ENCODE measurements at places on chromosomes 16 and 17.

GRCh38 chr17:4950075-4950745 lies 709 bp upstream of the ENO3 start:
- DNase-seq: no peak

DNA sequence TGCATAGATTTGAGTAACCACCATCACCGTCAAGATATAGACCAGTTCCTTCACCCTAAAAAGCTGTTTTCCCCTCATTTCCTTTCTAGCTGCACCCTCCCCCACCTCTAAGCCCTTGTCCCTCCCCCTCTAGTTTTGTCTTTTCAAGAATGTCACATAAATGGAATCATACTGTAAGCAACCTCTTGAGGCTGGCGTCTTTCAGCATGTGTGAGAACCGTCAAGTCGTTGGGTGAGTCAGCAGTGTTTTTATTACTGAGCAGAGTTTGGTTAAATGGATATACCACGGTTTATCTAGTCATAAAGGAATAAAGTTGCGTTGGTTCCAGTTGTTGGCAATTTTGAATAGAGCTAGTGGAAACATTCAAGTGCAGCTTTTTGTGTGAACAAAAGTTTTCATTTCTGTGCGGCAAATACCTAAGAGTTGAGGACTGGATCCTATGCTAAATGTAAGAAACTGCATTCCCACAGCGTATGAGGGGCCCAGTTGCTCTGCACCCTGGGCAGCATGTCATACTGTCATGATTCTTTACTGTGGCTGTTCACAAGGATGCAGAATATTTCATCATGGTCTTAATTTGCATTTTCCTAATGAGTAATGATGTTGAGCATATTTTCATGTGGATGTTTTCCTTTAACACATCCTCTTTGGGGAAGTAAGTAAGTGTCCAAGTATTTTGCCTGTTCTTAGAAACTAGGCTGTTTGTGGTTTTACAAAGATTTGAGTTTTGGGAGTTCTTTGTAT lies 264.3 kb downstream of the CPPED1 start:
- no peak for DNase-seq

- DNase-seq: peak; percentile 57
These were observed 10.0 kb downstream of the GPR179 start for GRCh38 chr17:38333635-38334295.

- no peak for DNase-seq
These were observed 36.4 kb downstream of the SLC7A5 start for GRCh38 chr16:87832741-87833502.

DNA sequence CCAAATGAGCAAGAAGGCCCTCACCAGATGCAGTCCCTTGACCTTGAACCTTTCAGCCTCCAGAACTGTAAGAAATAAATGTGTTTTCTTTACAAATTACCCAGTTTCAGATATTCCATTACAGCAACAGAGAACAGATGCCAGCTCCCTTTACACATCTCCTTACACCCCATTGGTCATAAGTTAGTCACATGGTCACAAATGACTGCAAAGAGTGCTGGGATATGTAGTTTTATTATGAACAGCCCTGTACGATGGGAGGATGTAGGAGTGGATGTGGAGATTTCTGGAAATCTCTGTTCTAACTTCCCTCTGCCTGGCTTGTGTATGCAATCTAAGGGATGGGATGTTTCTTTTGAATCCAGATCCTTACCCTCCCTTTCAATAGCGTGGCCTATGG lies 13.3 kb upstream of the RPL38 start:
- DNase-seq: no peak

GRCh38 chr16:27240948-27241531 lies 27.5 kb downstream of the NSMCE1 start:
- peak; percentile 20 for DNase-seq

- no peak for DNase-seq
These were observed 70.0 kb upstream of the PMFBP1 start for GRCh38 chr16:72241930-72242329.
